ENCODE measurements at places on chromosomes 16 and 17.

DNA sequence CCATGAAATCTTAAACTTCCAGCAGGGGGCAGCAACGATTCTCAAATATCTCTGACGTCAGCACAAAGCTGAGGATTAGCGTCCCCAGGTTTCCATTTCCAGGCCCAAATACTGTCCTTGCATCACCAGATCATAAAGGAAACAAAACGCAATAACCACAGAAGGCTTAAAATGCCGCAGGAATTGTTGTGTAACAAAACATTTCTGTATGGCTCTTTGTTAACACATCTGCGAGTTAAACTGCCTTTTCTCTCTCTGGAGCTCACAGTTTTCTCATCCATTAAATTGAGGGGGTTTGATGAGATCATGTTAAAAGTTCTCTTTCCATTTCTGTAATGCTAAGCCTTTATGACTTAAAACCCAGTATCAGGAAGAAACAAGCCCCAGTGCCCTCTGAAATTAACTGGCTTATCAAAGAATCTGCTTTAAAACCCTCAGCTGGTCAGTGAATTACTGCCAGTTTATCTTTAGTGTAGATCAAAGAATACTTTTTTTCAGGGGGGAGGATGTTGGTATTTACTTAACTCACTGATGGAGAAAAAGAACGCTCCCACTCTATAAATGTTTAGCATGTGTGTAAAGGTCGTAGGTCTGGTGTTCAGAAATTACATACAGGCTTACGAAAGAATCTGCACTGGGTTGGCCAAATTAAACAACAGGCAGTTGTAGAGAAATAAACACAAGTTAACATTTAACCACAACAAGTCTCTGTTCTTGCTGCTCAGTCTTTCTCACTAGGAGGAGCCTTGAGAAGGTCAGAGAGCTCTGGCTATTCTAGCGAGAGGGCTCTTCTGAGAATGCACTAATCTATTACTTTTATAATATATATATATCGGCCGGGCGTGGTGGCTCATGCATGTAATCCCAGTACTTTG lies 10.6 kb upstream of the TERF2 start:
- DNase-seq = peak; percentile 64

- DNase-seq = no peak
These were observed 2.6 kb upstream of the SOX15 start for GRCh38 chr17:7592422-7593021.

DNA sequence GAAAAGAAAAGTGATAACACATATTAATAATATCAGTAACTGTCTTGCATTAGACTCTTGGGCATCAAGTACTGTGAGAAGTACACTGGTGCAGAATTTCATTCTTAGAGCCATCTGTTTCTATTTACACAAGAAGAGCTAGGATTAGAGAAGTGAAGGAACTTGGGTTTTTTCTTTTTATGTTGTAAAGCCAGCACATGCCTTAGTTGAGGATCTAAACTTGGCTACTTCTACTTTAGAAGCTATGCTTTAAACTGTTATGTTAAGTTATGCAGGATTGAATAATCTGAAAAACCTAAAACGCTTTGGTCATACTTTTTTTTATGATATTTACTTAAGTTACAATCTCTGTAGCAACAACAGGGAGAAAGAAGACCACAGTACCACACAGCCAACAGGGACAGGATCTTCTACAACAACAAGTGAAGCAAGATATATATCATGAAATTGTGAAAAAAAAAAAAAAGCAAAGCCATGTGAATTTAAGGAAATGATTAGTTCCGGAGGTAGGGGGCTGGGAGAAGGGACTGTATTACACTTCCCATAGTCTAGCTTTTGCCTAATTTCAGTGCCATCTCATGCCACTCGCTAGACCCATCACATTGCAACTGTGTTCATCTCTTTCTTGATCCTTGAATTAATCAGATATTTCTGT lies 305.1 kb upstream of the GOT2 start:
- DNase-seq = no peak

DNA sequence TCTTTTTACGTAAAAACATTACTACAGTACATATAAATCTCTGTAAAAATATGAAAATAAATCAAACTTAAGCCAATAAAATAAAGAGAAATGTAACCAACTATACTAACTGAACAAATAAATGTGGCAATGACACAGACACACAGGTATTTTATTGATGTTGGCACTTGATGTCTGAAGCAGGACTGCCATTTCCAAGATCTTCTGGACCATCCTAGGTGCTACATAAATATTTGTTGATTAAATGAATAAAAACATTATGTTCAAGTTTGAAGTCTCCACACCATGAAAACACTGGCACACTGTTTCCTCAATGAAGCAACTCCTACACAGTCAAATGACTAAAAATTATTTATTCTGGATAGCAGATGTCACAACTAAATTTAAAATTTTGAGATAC lies 106.9 kb downstream of the NCOR1 start:
- no peak for DNase-seq

DNA sequence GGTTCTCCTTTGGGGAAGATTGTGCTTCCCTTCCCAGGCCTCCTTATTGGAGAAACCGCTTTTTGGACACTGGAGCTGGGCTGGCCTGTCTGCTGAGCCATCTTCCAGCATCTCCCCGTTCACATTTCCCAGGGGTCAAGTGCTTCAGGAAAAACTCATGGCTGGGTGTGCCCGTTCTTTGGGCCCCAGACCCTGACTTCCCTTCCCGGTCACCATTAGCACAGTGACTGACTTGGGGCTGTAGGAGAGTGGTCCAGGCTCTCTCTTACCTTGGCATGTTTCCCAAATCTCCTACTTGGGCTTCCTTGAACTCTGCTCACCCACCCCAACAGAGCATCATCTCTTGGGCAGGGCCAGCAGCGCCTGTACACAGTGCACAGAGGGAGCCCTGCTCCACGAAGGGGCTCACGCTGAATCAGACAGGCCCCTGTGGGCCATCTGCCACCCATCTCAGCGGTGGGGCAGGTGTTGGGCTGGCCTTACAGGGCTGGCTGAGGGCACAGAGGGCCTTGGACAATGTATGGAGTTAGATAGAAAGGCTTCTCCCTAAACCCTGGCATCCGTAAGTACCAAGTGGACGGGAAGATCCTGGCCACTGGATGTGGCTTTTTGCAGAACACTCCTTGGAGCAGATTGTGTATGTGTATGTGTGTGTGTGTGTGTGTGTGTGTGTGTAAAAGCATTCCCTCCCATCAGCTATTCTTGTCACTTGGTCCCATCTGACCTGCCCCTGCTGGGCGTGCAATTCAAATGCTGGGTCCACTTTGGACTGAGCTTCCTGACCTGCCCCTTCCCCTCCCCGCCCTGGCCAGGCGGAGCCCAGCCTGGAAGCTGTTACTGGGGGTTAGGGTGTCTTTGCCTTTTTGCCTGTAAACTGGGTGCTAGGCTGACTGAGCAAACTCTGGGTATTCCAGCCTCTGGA lies 24.9 kb upstream of the CDC42EP4 start:
- no peak for DNase-seq

GRCh38 chr17:27596096-27596495 lies 34.9 kb upstream of the LGALS9 start:
- DNase-seq = no peak

GRCh38 chr17:83036666-83037065 lies 42.7 kb upstream of the METRNL start:
- DNase-seq = no peak
